NCI-H2081 (cell line): ENCODE measurements at places on chromosomes 2 and 18.

- no peak for DNase-seq
These were observed 28.2 kb downstream of the GULP1 start for GRCh38 chr2:188319838-188320237.

DNA sequence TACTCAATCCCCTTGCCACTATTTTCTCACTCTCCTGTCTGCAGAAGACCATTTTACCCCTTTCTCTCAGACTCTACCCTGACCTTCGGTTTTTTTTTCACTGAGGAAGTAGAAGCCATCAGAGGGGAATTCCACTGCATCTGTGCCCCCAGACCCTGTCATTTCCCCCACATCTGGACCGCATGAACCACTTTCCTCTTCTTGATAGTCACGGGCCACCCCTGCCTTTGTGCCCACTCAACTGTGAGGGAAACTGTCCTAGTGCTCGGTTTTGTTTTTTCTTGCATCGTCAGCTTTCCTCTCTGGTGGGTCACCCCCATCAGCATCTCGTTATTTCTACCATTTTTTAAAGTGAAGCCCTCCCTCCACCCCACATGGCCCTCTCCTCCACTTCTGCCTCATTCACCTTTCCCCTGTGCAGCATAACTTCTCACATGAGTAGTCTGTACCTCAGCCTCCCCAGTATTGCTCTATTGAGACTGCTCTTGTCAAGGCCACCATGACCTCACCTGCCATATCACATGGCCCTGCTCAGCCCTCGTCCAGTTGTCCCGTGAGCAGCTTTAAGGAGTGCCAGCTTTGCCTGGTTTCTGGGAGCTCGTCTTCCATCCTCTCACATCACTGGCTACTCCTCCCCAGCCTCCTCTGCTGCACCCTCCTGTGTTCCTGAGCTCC is 32.4 kb downstream of the TMEM87B start:
- DNase-seq: no peak

DNA sequence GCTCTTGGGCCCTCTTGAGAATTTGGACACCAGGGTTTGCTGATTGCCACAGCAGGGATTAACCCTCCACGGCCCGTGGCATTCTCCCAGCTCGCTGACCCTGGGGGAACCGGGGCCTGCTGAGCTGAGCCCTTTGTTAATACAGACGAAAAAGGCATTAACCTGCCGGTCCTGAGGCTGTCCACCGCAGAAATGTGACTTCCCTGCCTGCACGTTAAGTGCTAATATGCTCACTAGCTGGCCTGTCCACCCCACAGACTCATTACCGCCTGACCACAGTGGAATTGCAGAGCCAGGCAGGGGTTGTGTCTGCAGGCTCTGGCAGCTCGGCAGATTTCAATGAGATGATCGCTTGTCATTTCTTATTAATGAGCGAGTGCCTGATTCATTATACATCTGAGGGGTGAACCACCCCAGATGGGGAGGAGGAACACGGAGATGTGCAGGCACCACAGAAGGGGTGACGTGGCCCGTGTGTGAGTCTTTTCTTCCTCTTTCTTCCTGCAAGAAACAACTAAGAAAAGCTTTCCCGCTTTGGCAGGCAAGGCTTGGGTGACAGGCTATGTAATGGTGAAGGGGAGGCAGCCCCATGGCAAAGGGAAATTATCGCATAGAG is 126.0 kb downstream of the GLI2 start:
- DNase-seq: no peak

DNA sequence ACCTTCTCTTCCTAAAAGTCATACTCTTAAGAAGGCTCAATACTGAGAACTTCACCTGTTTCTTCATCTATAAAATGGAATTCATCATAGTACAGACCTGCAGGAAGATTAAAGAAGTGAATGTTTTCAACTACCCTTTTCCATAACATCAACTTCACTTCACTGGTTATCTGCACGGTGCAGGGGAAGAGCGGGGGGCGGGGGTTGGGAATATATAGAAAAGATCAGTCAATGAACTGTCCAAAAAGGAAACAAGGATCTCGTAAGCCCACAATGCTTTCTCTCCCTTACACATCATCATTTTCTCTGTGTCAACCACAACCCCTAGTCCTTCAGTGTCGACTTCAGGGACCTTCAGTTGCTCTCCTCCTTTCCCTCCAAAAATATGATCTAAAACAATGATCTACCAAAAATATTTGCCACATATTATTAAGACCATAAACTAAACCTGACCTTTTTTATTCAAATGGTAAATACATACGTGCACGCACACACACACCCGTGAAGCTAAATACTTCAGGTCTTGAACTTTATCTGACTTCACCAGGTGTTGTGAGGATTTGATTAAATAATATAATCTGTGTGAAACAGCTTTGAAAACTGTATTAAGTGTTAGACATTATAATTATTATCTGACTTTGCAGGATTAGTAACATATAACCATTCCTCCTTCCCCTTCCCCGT is 4.9 kb downstream of the MBOAT2 start:
- no peak for DNase-seq

DNA sequence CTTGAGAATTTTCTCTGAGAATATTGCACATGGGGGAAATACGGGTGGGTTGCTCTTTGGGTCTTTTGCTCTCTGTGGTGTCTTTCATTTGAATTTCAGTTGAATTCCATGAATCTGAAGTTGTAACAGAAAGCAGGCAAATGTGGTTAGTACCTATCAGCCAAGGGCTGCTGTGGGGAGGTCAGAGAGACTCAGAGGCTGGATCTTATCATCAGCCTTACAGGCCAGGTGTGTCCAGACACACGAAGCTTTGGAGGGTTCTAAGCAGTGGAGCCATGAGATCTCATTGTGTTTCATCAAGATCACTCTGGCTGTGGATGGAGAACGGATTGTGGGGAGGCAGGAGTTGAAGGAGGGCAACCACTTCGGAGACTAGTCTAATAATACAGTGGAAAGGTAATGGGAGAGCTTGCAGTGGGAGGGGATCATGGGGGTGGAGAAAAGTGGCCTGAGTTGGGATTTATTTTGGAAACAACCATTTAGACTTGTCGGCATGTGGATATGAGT is 68.1 kb downstream of the GNAL start:
- DNase-seq: no peak

- DNase-seq: no peak
These were observed 165.2 kb downstream of the AGPS start for GRCh38 chr2:177557794-177558193.

GRCh38 chr18:49072524-49072934 is 121.8 kb upstream of the SMAD7 start:
- DNase-seq: no peak

DNA sequence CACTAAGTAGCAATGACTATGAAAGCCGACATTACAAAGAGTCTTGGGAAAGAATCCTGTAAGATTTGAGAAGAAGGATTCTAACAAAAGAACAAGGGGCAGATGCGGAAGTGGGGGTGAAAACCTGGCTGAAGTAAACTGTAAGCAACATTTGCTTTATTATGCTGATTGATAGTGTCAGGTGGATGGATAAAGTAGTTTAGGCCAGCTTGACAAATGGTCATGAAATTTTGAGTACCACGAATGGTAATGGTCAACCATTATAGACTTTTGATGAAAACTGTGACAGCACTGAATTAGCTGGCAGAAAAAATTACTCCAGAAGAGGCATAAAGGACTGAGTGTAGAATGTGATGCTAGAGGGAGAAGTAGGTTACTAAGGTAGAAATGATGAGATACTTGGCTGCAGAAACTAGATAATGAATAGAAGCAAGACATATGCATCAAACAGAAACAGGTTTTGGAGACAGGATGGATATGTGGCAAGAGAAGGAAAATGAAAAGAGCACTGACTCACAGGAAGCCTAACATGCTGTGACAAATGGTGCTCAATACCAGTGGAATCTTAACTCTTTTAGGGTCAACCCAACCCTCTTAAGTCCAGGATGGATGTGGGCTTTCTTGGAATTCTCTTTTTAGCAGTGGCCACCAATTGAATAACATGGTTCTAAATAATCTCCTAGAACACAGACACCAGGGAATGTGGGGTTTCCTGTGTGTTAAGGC is 6.8 kb downstream of the THUMPD2 start:
- DNase-seq: no peak

DNA sequence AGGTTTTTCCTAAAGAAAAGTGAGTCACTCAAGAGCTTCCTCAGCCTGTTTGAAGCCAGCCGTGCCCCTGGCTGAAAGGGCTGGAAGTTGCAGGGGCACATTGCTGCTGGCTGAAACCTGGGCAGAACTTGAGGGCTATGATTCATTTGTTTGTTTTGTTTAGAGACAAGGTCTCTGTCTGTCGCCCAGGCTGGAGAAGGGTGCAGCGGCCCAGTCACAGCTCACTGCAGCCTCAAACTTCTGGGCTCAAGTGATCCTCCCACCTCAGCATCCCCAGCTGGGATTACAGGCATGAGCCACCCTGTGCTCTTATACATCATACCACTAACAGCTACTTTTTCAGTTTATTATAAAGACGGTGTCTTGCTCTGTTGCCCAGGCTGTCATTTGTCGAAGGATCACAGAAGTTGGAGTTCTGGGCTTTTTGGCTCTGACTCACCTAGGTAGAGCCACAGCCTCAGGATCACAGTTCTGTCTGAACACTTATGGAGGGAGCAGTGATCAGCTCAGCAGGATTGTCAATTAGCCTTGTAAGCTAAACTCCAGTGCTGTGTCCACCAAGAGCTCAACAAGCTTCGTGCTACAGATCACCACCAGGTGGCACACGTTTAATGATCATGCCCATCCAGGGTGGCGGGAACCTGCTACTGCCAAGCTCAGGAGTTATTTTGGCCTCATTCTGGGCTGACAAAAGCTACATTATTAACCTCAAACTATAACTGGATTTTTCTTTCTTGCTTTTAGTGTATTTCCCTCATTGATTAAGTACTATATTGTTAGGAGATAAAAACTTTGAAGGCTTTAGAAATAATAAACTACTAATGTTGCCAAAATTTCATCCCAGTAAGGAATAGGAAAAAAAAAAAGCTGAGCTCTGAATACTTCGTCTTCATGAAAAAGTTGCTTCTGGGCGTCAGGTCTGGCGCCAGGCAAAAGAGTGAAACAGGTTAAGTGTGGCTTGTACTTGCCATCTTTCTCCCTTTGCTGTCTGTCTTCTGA is 57.9 kb downstream of the ARHGEF33 start:
- peak; percentile 80 for DNase-seq

DNA sequence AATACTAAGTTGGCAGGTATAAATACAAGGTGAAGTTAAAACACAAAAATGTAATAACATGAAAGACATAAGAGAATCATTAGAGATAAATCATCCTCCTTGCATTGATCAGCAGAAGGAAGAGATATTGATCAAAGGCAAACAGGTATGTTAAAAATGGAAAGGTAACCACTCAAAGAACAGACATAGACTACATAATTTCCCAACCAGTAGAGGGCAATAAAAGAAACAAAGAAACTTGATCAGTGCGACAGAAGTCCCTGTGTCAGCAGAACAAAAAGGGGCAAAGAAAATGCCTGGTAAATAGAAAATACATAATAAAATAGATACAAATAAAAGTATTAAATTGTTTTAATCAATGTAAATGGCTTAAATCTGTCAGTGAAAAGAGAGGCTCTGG is 53.6 kb downstream of the FAM228A start:
- DNase-seq: peak; percentile 48

- no peak for DNase-seq
These were observed 18.4 kb downstream of the GREB1 start for GRCh38 chr2:11552260-11552638.

DNA sequence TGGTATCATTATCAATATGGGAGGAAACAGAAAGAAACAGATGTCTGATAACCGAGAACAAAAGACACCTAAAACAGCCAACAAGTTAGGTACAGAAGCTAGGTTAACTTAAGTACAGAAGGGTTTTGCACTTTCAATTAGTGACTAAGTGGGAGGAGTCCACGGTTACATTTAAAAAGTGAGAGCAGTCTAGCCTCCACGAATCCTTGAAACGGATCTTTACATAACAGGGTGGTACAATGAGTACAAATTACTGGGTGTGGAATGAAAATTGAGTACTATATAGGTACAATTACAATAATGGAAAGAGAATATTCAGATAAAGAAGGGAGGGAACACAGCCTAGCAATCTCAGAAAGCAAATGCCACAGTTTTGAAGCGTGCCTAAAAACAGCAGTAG is 76.6 kb downstream of the TLK1 start:
- DNase-seq: no peak

- DNase-seq: no peak
These were observed 36.8 kb downstream of the STON1 start for GRCh38 chr2:48566592-48567310.

GRCh38 chr2:42859006-42859552 is 66.7 kb upstream of the HAAO start:
- peak; percentile 72 for DNase-seq

DNA sequence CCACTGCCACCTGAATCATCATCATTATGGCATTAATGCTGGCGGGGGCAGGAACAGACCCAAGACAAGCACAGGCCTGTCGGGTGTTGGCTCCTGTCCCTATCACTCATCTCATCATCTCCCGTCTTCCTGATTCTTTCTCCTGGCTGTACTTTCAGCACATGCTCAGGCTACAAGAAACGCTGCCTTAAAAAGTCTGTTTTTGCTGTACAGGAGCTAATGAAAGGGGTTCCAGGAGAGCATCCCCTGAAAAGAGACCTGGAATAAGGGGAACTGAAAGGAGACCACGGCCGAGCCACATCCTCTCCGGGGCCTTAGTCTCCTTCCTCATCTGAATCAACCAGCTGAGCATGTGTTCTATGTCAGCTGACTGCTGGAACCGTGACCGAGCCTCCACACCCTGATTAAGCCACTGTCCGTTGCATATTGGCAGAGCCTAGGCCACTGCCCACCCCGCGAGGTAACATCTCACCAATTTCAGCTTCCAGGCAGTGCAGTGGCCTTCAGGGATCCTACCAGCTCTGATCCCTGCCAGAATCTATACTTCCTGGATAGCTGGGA is 62.6 kb downstream of the DNMT3A start:
- DNase-seq: no peak

DNA sequence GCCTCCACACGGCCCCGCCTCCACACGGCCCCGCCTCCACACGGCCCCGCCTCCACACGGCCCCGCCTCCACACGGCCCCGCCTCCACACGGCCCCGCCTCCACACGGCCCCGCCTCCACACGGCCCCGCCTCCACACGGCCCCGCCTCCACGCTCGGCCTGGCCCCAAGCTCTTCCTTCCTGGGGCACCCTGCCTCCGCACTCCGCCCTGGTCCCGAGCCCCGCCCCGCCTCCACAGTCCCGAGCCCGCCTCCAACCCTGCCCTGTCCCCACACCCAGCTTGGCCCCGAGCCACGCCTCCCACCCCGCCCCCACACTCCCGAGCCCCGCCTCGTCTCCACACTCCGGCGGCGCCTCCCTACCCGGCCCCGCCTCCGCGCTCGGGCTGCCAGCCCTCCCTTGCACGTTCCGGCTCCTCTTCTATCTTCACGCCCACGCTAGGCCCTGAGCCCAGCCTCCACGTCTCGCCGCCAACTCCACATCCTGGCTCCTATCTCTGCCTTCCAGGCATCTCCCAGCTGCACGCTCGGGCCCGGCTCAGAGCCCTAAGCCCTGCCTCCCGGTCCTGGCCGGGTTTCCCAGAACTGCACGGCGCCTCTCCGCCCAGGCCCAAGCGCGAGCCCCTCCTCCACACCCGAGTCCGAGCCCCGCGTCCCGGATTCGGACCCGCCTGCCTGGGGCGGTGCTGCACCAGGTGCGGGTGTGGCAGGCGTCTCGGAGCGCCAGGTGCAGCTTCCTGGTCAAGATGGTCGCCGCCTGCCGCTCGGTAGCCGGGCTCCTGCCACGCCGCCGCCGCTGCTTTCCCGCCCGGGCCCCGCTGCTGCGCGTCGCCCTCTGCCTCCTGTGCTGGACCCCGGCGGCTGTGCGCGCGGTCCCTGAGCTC is at the start of gene TMEM87B:
Gene TMEM87B (plus strand): TSS at position 423 of the 883 bp plus-strand sequence. CDS start 323 bp downstream, at position 746.
- peak; percentile 94 for DNase-seq

GRCh38 chr2:178523596-178524134 is 43.4 kb downstream of the PLEKHA3 start:
- no peak for DNase-seq

GRCh38 chr2:106192752-106193689 is 1.1 kb downstream of the UXS1 start:
- peak; percentile 23 for DNase-seq

- DNase-seq: no peak
These were observed 127.2 kb downstream of the PKP4 start for GRCh38 chr2:158583923-158584322.
